ENCODE measurements at places on chromosomes 11 and 22.

GRCh38 chr11:1047595-1048156 is 11.2 kb upstream of the MUC6 start:
- DNase-seq = no peak

GRCh38 chr22:17370766-17371432 is 1.6 kb downstream of the CECR2 start:
- no peak for DNase-seq

DNA sequence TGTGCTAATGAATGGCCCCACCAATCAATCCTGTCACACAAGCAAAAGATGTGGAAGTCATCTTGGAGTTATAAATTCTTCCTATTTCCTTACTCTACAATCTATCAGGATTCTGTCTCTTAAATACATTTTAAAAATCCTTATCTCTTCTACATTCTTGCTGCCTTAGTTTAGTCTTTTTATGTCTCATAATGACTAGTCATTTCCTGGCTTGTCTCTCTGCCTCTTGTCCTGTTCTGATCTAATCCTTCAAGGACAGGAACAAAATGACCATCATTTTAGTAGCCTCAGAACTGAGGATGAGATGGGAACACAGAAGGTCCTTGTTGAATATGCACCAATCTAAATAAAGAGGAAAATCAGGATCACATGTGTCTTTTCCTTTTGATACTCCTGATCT is 56.6 kb upstream of the LIN7C start:
- peak; percentile 83 for DNase-seq

DNA sequence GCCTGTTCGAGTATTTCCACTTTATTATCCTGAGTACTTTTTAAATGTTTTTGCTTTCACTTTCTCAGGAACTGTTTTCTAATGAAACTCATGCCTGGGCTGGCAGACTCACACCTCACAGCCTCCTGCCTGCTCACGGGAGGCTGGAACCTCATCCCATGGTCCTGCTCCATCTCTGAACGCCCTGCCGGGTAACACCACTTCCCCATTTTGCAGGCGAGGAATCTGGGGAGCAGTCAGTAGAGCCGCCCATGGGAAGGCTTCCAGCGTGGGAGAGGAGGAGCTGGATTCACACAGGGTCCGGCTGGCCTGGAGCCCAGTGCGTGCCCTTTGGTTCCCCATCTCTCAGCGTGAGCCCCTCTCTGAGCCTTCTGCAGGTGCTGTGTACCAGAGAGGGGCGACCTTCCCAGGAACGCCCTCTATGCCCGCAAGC is 53.6 kb downstream of the SCUBE1 start:
- DNase-seq = no peak

- peak; percentile 35 for DNase-seq
Measured at GRCh38 chr11:29448246-29448877, 568.5 kb downstream of the KCNA4 start.

DNA sequence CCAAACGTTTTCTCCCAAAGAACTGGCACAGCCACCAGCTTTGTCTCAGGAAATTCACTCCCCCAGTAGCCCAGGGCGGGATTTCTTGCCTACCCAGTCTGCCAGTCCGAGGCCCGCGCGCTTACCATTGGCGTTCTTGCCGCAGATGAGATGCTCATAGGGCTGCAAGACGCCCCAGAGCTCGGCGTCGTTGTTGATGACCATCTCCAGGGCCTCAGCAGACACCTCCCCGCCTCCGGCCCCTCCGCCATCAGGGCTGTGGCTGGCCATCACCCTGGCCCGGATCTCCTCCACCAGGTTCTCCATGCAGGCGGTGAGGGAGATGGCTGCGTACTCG is 1.3 kb downstream of the ABTB2 start:
- DNase-seq = no peak

GRCh38 chr11:120303004-120303637 is 22.0 kb upstream of the TLCD5 start:
- peak; percentile 72 for DNase-seq

DNA sequence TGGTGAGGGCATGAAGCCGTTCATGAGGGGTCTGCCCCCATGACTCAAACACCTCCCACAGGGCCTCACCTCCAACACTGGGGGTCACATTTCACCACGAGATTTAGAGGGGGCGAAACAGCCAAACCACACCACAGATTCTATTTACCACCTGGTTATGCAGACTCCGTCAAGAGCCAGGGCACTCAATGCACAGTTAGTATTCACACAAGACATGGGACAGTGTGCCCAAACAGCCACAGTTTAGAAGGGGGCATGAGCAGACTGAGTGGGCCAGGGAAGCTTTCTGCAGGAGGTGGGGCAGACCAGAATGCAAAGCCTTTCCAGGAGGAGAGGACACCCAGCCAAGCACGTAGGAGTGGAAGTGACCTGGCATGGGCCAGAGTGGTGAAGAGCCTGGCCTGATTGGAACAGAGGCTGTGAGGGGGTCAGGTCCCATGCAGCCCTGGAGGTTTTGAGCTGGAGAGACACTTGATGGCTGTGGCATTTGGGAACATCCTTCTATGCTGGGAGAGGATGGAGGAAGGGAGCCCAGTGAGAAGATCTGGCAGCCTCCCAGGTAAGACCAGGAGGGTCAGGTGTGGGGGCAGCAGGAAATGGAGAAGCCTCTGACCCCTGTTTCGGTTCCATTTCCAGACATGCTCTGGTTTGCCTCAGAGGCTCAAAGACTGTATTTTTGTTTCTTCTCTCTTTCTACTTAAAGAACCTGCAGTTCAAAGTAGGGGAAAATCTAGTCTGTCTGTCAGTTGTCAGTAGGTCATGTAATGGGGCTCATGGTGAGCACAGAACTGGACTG is 199.1 kb upstream of the NCAM1 start:
- DNase-seq = no peak

GRCh38 chr11:110410651-110411050 is 19.1 kb upstream of the FDX1 start:
- DNase-seq = no peak

- DNase-seq = no peak
Measured at GRCh38 chr22:26463101-26463661, 20.4 kb downstream of the HPS4 start.

DNA sequence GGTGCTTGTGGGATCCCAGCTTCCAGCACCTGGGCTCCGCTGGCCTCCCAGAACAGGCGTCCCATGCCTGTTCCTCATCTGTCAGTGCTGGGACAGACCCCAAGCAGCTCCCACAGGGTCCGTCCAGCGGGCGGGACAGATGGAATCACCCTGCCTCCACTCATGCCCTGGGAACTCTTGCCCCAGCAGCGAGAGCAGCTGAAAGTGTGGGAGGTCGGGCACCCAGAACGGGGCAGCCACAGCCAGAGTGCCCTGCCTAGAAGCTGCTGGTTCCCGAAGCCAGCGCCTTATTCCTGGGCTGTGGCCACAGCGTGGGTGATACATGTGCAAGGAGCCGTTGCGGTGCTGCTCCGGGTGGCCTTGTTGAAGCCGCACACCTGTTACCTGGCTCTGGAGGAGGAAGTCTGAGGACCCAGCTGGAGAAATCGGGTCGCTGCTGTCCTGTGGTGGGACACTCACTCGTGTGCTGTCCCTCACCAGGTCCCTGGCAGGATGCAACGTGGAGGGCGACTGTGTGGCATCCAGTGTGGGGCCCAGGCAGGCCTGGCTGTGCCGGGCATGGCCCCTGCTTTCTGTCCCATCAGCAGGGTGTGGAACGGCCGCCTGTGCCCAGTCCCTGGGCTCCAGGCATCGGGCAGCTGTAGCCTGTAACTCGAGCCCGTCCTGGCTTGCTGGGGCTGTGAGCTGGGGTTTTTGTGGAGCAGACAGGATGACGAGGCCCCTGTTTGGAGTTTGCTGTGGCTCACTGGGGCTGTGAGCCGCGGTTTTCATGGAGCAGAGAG is 16.2 kb downstream of the GRAMD4 start:
- no peak for DNase-seq

DNA sequence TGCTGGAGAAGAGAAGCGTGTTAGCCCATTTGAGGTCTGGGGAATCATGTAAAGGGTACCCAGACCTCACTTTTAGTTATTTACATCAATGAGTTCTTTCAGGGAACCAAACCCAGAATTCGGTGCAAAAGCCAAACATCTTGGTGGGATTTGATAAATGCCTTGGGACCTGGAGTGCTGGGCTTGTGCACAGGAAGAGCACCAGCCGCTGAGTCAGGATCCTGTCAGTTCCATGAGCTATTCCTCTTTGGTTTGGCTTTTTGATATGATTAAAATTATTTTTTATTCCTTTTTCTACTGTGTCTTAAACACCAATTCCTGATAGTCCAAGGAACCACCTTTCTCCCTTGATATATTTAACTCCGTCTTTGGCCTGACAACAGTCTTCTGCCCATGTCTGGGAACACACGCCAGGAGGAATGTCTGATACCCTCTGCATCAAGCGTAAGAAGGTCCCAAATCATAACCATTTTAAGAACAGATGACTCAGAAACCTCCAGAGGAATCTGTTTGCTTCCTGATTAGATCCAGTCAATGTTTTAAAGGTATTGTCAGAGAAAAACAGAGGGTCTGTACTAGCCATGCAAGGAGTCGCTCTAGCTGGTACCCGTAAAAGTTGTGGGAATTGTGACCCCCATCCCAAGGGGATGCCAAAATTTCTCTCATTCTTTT is 65.2 kb downstream of the ALX4 start:
- peak; percentile 74 for DNase-seq

GRCh38 chr11:6418557-6419008 is 311 bp downstream of the APBB1 start:
- no peak for DNase-seq

DNA sequence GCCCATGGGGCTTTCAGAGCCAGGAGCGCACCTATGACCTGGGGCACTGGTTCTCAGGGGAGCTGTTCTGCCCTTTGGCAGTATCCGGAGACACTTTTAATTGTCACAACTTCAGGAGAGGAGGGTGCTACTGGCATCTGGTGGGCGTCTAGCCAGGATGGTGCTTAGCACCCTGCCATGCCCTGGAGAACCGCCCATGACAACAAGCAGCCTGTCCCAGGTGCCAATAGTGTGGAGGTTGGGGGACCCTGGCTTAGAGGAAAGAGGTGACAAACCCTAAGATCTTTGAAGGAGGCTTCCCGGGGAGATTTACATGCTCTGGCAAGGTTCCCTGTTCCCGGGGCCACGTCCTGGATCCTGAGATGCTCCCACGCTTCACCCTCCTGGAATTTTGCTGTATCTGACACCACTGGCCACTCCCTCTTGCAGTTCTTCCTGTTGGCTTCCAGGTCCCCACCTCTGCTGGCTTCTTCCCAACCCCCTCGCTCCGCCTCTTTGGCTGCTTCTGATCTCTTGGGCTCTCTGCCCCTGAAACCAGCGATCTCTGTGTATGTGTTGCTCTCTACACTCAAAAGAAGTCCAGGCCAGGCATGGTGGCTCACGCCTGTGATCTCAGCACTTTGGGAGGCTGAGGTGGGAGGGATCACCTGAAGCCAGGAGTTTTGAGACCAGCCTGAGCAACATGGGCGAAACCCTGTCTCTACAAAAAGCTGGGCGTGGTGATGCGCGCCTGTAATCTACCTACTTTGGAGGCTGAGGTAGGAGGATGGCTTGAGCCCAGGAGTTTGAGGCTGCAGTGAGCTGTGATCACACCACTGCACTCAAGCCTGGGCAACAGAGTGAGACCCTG is 31.1 kb downstream of the FADS3 start:
- no peak for DNase-seq

DNA sequence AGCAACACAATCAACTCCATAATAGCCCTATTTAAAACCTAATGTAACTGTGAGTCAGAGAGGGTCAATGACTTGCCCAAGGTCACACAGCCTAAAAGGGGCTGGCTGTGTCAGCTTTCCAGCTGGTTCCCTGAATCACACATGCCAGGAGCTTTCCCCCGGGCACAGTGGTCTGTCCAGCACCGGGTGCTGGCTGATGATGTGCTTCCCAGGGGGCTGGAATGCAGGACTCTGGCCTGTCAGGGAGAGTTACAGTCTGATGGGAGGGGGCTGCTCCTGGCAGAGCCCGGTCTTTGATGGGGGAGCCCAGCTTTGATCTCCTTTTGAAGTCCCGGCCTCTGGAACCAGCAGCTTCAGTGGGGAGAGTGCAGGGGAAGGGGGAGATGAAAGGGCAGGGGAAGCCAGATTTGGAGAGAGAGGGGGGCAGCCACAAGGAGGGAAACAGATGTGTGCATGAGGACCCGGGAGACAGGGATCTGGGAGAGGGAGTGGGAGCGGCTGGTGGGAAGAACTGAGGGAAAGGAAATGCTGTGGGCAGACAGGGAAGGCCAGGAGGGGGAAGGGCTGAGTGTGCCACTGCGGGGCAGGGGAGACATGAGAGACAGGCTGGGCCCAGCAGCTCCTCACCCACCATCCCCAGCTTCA is 102.7 kb downstream of the NECTIN1 start:
- peak; percentile 8 for DNase-seq

DNA sequence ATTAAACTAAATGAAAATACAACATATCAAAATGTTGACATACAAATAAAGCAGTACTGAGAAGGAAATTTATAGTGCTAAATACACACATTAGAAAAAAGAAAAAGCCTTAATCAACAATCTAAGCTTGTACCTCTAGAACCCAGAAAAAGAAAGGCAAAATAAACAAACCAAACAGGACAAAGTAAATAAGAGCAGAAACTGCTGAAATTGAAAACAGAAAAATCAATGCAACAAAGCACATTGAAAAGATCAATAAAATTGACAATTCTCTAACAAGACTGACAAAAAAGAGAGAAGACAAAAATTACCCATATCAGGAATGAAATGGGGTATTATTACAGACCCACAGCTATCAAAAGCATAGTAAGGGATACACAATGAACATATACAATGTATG is 21.0 kb downstream of the DCUN1D5 start:
- no peak for DNase-seq

DNA sequence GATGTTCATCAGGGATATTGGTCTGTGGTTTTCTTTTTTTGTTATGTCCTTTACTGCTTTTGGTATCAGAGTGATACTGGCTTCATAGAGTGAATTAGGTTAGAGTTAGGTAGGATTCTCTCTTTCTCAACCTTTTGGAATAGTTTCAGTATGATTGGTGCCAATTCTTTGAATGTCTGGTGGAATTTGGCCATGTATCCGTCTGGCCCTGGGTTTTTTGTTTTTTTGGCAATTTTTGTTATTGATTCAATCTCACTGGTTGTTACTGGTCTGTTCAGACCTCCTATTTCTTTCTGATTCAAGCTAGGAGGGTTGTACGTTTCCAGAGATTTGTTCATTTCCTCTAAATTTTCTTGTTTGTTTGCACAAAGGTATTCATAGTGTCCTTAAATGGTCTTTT is 54.4 kb downstream of the ATXN10 start:
- DNase-seq = no peak
